ENCODE measurements at places on chromosomes 2 and 18. TPM values are rescaled to one million over a fixed set of nuclear protein-coding genes. Genes with fewer than 3 reads are reported as not detected.

The SNTG2 gene
- polyA plus RNA-seq = 0.83 TPM

The LOXHD1 gene
- polyA plus RNA-seq = 0.45 TPM

The CEP76 gene
- polyA plus RNA-seq = 3.5 TPM

The TMEM182 gene
- 1.5 TPM for polyA plus RNA-seq

The MYOM1 gene
- polyA plus RNA-seq = 0.85 TPM

The SKOR2 gene
- not detected for polyA plus RNA-seq

The GAL3ST2 gene
- not detected for polyA plus RNA-seq

The IL1RN gene
- polyA plus RNA-seq = 9.6 TPM

The SERPINB12 gene
- not detected for polyA plus RNA-seq

DNA sequence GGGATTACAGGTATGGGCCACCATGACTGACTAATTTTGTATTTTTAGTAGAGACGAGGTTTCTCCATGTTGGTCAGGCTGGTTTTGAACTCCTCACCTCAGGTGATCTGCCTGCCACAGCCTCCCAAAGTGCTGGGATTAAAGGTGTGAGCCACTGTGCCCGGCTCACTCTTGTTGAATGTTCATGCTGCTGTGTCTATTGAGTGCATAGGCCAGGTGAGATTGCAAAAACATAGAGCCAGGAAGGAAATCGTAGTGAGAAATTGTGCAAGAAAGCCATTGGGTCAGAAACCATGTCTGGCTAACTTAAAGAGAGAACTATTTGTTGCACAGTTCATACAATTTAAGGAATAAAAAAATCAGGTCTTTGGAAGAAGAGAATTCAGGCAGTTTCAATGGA, 45.5 kb upstream of the FZD5 start:
- H3K27me3 ChIP-seq = no peaks in the 10 kb centered on the region
- no peaks in the 10 kb centered on the region for H3K36me3 ChIP-seq
- no peak overlapping the region for H3K27ac ChIP-seq
- no peaks in the 10 kb centered on the region for H3K4me1 ChIP-seq

DNA sequence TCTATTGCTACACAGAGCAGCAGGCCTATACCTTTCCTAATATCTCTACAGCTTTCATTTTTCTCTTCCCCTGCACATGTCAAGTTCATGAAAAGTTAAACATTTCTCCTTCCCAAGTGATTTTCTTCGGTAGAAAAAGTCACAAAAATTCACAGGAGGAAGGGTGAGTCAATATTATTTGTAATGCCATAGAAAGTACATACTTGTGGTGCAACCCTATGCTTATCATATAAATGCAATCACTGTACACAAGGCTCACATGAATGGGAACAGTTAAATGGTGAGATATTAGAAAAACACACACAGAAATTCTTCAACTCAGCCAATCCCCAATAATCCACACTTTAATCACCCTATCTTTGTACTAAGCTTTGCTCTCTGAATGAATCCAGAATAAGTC, 651.6 kb downstream of the LRRTM4 start:
- no peaks in the 10 kb centered on the region for H3K4me1 ChIP-seq
- H3K4me3 ChIP-seq = no peak overlapping the region
- H3K27ac ChIP-seq = no peak overlapping the region
- no peaks in the 10 kb centered on the region for H3K36me3 ChIP-seq
- DNase-seq = no peak

DNA sequence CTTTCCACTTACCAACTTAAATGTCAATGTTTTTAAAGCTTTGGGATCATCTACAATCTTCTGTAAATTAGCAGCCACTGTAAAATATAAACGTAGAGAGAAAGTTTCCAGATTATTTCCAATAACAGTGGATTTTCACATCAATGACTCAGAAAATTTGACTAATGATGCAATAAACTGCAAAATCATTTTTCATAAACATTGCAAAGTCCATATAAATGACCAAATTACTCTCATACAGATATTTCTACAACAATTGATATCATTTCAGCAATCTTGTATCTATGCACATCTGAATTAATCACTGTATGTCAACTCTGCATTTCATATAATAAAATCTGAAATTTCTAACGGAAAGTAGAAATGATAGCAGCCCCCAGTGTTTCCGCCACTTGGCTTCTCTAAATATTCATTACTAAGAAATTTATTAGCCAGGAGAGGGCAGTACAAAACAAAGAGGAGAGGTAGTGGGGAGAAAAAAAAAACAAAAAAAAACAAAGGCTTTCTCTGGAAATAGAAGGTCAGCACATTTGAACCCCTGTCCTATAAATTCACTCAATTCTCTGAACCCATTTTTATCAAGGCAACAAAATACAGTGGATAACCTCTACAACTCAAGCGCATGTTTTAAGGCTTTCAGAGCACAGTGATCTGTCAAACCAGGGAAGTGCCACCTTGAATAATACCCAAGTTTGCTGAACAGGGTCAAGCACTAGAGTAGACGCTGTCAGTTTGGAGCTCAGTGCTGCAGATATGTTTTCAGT, 282.6 kb downstream of the STK39 start:
- no peak for DNase-seq
- no peaks in the 10 kb centered on the region for H3K4me1 ChIP-seq
- no peak overlapping the region for H3K27ac ChIP-seq
- no peak overlapping the region for H3K4me3 ChIP-seq

DNA sequence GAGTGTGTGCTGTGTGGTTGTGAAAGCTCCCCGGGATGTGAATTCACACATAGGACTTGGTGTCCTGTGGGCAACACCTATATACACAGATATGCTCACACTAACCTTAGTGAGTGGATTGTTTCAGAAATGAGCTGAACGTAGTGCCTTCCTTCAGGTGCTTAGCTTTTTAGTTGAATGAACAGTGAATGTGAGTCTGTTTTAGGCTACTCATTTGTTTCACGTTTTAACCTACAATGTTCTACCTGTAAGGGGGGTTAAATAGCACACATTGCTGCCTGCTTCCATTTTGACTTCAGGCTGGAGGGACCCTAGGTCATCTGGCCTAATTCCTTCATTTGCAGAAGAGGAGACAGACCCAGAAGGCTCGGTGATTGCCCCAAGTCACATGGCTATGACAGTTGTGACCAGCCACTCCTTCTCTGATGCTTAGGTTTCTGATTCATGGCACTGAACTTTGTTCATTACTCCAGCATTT, 1.0 kb downstream of the PLEK start:
- H3K4me3 ChIP-seq = no peak overlapping the region
- no peak overlapping the region for H3K27ac ChIP-seq
- H3K27me3 ChIP-seq = no peaks in the 10 kb centered on the region
- H3K4me1 ChIP-seq = no peaks in the 10 kb centered on the region
- no peak for DNase-seq

GRCh38 chr2:123958011-123958410, 67.1 kb upstream of the CNTNAP5 start:
- no peak for DNase-seq
- no peak overlapping the region for H3K4me3 ChIP-seq
- no peak overlapping the region for H3K27ac ChIP-seq
- H3K4me1 ChIP-seq = no peaks in the 10 kb centered on the region

GRCh38 chr2:136057023-136057801, 60.7 kb downstream of the CXCR4 start:
- no peaks in the 10 kb centered on the region for H3K27me3 ChIP-seq
- H3K36me3 ChIP-seq = no peaks in the 10 kb centered on the region
- no peak overlapping the region for H3K4me3 ChIP-seq
- no peak overlapping the region for H3K27ac ChIP-seq
- no peak for DNase-seq
- no peaks in the 10 kb centered on the region for H3K4me1 ChIP-seq

- H3K4me3 ChIP-seq = peak overlapping the region; percentile 80
- no peaks in the 10 kb centered on the region for H3K27me3 ChIP-seq
- peaks cover 28% of the 10 kb centered on the region for H3K4me1 ChIP-seq
- H3K36me3 ChIP-seq = peaks cover 26% of the 10 kb centered on the region
- H3K27ac ChIP-seq = peak overlapping the region; percentile 92
These were observed 638 bp downstream of the RPS7 start for GRCh38 chr2:3575534-3576262.

DNA sequence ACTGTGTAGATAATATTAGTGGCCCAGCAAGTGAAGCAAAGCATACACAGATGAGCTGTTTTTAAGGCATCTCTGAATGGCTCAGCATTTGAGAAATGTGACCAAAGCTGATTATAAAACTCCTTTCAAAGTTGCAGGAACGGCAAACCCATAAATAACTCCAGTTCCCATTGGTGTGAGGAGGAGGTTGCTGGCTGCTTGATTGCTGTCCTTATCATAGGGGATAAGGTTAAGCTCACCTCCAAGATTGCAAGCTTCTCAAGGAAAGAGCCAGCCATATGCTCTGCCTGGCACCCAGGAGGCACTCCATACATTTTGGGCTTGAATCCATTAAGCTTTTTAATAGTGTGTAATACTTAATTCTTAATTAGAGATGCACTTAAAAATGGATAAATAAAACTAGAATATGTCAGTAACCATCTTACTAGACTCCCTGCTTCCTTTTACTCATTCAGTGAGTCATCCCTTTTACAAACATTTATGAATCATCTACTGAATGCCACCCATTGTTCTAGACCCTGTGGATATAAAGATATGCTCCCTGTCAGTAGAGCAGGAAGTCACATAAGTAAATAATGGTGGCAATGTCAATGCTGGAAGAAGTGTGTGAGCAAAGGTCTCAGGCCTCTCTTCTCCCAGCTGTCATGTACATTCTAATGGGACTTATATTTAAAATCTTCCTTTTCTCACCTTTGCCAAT, 99.3 kb downstream of the SPATS2L start:
- H3K27me3 ChIP-seq = no peaks in the 10 kb centered on the region
- peaks cover 4% of the 10 kb centered on the region for H3K4me1 ChIP-seq
- H3K27ac ChIP-seq = peak overlapping the region; percentile 83
- peak; percentile 26 for DNase-seq
- no peak overlapping the region for H3K4me3 ChIP-seq

DNA sequence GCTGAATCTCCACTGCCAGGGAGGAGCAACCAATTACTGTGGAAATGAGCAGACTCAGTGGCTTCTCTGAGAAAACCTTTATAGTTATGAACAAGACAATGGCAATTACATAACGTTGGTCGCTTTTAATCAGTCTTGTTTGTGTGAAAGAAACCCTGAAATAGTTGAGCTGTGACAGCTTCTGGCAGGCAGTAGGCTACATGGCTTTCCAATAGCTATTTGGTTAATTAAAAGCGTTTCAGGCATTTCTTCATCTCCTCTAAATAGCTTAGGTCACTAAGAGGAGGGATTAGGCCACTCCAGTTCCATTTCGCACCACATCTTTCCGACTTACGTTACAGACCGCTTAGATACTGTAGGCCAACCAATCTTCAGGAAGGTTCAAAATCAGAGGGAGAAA, 794.4 kb upstream of the ID2 start:
- DNase-seq = no peak
- no peaks in the 10 kb centered on the region for H3K27me3 ChIP-seq
- no peaks in the 10 kb centered on the region for H3K4me1 ChIP-seq
- no peak overlapping the region for H3K4me3 ChIP-seq
- H3K36me3 ChIP-seq = no peaks in the 10 kb centered on the region
- no peak overlapping the region for H3K27ac ChIP-seq

DNA sequence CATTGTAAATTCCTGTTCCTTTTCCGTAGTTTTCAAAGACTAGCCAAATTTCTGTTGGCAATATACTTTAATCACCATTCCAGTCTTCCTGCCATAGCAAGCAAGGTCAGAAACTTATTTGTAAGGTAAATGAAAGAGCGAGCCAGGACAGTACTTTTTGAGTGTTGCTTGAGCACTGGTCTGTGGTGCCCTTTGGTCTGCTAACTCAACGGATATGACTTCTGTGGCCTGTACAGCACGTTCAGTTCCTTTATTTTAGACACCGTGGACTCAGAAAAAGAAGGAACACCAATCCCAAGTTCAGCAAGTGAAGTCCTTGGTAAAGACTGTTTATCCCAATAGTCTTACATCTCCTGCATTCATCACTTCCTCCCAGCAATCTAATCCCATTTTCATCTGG, 166.3 kb downstream of the MYO1B start:
- no peak overlapping the region for H3K4me3 ChIP-seq
- peaks cover 4% of the 10 kb centered on the region for H3K36me3 ChIP-seq
- no peak for DNase-seq
- H3K27ac ChIP-seq = no peak overlapping the region

DNA sequence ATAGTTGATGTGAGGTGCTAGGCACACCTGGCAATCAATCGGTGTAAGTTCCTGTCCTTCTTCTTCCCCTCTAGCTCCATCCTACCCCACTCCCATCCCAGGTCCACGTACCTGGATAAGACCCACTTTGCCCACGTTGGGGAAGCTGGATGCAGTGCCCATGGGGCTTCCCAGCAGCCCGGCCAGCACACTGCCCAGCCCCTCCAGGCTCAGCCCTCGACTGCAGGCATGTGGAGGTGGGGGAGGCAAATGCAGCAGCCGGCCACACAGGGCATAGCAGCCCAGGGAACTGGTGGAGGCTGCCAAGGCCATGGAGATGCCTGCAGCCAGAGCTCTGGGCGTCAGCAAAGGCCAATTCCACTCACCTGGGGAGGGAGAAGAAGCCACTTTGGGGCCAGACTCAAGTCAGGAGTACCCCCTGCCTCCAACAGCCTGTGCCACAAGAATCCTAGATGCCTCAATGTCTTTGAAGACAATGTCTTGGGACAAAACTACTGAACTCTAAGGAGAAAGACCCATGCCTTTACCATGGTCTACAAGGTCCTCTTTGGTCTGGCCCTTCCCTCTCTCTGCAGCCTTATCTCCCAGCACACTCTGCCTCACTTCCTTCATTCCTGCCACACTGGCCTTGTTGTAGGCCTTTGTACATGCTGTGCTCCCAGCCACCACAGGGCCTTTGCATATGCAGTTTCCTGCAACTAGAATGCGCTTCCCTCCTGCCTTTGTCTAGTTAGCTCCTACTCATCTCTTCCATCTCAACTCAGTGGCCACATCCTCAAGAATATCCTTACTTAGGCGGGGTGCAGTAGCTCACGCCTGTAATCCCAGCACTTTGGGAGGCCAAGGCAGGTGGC, 4.5 kb downstream of the SLC23A3 start:
- H3K4me1 ChIP-seq = no peaks in the 10 kb centered on the region
- no peak for DNase-seq
- no peaks in the 10 kb centered on the region for H3K36me3 ChIP-seq
- no peaks in the 10 kb centered on the region for H3K27me3 ChIP-seq
- no peak overlapping the region for H3K4me3 ChIP-seq
- no peak overlapping the region for H3K27ac ChIP-seq

- H3K4me3 ChIP-seq = no peak overlapping the region
- no peak overlapping the region for H3K27ac ChIP-seq
- H3K27me3 ChIP-seq = no peaks in the 10 kb centered on the region
- DNase-seq = no peak
- no peaks in the 10 kb centered on the region for H3K36me3 ChIP-seq
These were observed 279.8 kb upstream of the SLC14A2 start for GRCh38 chr18:45335282-45336043.

- H3K4me3 ChIP-seq = no peak overlapping the region
- no peaks in the 10 kb centered on the region for H3K4me1 ChIP-seq
These were observed 4.3 kb upstream of the TRPM8 start for GRCh38 chr2:233912691-233913423.

Data from lung (tissue), 17 donors.